ENCODE measurements at places on chromosomes 2 and 18.

DNA sequence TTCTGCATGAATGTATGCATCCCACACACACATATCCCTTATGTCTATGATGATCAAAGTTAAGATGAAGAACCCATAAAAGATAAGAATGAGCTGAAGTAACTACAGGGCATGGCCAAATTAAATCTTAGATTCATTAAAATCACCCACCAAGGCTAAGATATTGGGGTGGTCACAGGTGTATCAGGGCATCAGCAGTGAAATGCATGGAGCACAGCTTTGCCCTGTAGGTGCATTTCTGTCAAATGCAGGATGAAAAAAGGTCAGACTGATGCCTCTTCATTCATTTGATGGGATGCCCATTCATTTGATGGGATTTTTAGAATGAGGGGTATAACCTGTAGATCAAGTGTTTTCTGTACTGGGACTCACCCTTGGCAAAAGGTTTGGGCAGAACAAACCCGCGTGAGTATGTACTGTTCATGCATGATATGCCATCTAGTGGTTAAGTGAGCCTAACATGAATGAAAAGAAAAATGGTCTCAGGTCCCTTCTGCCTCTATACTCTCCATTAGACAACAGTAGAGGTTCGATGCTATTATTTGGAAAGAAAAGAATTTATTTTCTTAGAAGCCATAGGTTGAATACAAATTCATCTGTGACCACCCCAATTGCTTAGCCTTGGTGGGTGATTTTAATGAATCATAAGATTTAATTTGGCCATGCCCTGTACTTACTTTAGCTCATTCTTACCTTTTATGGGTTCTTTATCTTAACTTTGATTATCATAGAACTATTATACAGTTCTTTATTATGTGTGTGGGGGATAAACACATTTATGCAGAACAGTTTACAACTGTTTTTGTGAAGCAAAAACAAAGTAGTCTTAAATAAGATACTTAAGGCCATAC, 43.2 kb upstream of the NOSTRIN start:
- peak; percentile 62 for DNase-seq

DNA sequence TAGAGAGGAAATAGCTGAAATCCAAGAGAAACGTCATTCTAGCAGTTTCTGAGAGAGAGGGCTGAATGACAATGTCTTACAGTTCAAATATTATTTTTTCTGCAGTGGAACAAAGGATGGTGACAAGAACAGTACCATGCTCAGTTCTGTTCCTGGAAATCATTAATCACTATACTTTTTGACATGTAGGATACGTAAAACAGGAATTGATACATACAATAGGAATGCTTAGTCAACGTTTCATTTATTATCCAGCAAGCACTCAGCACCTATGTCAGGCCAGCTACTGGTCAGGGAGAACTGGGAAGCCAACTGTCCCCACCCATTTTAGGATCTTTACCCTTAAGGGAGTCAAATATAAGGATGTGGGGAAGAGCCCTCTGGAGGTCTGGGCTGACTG, 114.7 kb downstream of the DHRS9 start:
- DNase-seq, result no peak

- DNase-seq, result no peak
Observed at GRCh38 chr2:31269087-31269486, 35.1 kb downstream of the EHD3 start.

- DNase-seq, result no peak
Observed at GRCh38 chr2:12770300-12770968, 53.7 kb downstream of the TRIB2 start.

DNA sequence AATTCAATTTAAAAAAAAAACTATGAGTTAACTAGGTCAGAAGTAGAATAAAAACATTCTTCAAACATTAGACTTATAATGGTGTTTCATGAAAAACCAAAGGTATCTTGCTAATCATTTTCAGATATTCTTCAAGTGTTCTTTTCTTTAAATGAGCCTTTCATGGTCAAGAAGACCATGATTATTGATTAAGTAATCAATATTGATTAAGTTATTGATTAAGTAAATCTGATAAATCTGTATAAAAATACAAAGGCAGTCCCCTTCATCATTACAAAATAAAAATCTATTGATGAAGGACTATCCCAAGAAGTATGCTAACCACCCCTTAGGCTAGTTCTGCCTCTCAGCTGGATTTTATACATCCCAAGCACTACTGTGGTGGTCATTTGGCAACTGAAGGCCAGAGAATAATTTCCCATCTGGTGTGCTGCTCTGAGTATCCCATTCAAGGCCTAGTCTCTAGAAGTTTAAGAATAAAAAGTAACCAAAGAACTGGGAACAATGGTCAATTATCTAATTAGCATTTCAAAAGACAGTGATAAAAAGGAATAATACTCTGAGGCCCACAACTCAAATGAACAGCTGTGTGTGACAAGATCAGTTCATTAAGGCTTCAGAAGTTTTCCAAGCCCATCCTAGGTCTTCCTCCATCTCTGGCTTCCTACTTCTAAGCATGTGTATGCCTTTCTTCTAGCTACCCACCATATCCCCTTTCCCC, 63.5 kb downstream of the TCF4 start:
- DNase-seq, result no peak

- no peak for DNase-seq
Observed at GRCh38 chr2:28271919-28272250, 120.8 kb upstream of the FOSL2 start.

DNA sequence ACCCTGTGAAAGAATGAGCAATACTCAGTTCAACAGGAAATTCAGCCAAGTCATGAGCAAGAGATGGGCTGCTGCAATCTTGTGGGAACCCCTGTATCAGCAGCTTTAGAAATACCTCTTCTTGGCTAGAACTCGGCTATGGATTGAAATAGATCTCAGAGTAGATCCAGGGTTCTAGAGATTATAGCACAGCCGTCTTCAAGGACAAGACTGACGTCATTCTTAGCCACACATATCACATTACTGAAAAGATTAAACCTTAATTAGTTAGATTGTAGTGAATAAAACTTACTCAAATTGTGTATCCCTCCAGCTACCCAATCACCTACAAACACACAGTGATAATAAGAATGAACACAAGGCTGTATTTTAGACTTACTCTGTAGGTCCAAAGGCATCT, 776.4 kb downstream of the EPHA4 start:
- DNase-seq, result no peak

GRCh38 chr2:12858786-12859185, 142.1 kb downstream of the TRIB2 start:
- no peak for DNase-seq

GRCh38 chr2:202749477-202749876, 114.7 kb downstream of the FAM117B start:
- no peak for DNase-seq

DNA sequence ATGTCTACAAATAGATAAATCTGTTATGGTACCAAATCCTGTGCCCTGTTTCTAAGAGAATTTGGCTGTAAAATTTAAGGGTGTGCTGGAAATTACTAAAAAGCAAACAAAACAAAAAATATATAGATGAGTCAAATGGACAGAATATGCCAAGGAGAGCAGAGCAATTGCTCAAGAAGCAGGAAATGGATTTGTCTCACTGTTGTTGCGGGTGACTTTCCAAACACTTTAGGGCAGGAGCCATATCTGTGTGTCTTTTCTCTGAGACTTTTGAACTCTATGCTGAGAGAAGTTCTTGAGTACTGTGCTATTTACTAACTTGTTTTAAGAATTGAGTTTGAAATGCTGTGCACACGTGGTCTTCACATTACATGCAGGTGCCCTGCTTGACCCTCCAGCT, 221.7 kb downstream of the PHLPP1 start:
- DNase-seq, result no peak

GRCh38 chr2:122307763-122308162, 552.3 kb downstream of the TSN start:
- no peak for DNase-seq

GRCh38 chr2:141055531-141055930, 1075.3 kb downstream of the LRP1B start:
- no peak for DNase-seq

DNA sequence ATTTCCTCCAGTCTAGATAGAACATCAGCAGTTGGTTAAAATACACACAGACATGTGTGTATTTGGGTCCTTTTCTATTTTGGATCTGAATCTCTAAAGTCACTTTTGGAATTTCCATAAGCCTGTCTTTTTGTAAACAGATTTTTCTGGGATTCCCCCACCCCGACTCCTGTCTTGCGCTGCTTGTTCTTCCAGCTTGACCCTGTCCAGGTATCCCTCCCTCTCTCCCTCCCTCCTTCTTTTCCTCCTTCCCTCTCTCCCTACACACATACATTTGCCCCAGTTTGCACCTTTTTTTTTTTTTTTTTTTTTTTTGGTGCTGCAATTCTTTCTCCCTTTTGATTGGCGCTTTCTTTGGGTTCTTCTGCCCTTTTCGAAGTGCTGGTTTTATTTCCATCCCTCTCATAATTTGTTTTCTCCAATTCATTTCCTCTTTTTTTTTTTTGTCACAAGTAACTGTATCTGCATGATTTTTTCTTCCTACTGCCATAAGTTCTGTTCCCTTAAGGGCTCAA, 114.8 kb upstream of the SERTAD2 start:
- DNase-seq, result no peak

DNA sequence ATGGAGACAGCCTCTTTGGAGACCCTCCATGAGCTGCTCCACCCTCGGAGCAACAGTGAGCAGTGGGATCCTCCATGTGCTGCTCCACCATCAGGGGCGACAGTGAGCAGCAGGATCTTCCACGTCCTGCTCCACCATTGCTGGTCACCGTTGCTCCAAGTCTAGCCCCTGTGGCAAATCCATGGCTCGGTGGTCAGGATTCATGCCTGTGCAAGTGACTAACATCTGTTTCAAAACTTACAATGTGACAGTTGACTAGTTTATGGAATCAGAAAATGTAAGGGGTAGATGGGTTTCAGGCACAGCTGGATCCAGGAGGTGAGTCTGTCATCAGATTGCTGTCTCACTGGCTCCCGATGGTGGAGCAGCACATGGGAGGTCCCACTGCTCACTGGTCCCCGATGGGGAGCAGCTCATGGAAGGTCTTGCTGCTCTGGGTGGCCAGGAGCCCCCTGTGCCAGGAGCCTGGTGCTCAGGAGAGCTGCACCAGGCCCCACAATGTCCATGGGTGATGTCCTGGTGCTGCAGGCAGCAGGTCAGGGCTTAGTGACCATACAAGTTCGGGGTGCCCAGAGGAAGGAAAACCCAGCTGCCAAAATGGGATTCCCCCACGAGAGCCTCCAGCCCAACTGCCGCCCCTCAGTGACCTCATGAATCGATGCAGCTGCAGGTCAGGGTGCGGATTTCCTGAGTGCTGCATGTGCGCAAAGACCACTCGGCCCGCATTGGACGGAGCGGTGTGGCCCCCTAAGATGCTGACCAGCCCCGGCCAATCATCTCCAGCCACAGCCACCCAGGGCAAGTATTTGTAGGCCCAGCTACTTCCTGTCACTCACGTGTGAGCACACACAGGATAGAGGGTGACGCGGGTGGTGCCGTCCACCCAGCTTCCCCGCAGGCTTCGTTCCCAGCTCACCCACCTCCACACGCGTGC, 116.5 kb upstream of the OTOS start:
- DNase-seq, result no peak

DNA sequence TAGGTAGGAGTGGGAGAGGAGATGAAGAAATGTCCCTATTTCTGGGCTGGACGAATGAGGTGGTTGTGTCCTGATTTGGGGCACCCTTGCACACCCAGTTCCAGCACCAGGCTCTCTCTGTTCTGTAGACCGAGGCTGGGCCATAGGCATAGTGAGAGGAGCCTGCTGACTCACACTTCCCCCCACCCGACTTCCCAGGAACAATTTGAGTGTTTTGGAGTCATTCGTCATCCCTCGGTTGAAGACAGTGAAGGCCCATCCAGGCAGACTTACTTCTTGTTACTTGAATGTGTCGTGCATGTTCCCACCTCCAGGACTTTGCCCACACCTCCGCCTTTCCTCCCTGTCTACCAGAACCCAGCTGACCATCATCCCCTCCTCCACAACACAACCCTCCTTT, 179.1 kb downstream of the HAUS1 start:
- no peak for DNase-seq

- no peak for DNase-seq
Observed at GRCh38 chr2:204331988-204332387, 213.3 kb upstream of the PARD3B start.

GRCh38 chr2:232367591-232368233, 10.8 kb upstream of the ALPP start:
- no peak for DNase-seq

- DNase-seq, result no peak
Observed at GRCh38 chr2:175880-176820, 87.7 kb downstream of the SH3YL1 start.

GRCh38 chr2:73013936-73014335, 57.6 kb downstream of the SFXN5 start:
- DNase-seq, result peak; percentile 26

- DNase-seq, result no peak
Observed at GRCh38 chr2:63903003-63903402, 61.3 kb downstream of the UGP2 start.

DNA sequence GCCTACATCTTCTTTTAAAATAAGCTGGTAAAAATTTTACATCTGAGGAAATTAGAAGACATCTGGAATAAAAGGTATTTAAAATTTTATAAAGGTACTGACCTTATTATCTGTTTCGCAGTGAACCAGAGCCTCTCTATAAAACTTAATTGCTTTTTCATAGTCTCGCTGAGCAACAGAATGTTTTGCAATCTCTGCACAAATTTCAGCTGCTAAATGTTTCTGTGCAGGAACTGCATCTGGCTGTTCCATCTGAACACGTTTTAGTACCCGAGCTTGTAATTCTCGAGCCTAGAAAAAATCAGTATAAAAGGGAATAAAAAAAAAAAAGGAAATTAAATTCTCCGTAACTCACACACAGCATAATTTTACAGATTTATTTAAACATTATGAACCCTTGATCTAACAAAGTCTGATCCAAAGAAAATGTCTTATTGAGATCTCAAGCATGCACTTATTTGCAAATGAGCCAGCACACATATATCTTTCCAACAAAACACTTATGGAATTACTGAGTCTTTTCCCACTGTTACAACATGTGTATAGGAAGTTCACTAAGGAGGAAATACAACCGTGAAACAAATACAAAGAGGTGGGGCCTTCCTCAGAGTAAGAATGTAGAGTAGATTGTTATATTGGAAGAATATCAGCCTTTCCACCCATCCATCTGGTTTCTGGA, 51.8 kb downstream of the TTC21B start:
- no peak for DNase-seq

DNA sequence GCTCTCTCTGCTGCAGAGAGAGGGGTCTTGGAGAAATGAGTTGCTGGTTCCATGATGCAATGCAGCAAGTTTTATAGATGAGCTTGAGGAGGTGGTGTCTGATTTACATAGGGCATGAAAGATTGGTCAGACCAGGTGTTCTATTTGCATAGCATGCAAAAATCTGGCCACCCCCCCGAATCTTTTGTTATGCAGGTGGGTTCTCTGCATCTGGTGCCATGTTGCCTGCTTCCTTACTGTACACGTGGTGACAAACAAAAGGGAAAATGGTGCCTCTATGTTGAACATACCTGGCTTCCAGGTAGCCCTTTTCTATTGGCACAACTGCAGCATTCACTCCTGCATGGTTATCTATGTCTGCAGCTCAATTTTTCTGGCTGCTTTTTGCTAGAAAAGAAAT, 169.4 kb downstream of the GALNT1 start:
- peak; percentile 24 for DNase-seq

- DNase-seq, result no peak
Observed at GRCh38 chr2:195382186-195382585, 274.8 kb upstream of the SLC39A10 start.

GRCh38 chr18:28504066-28504465, 327.1 kb upstream of the CDH2 start:
- no peak for DNase-seq

- no peak for DNase-seq
Observed at GRCh38 chr2:19369341-19369955, 11.0 kb upstream of the OSR1 start.
